ENCODE measurements at places on chromosomes 3 and 15.

DNA sequence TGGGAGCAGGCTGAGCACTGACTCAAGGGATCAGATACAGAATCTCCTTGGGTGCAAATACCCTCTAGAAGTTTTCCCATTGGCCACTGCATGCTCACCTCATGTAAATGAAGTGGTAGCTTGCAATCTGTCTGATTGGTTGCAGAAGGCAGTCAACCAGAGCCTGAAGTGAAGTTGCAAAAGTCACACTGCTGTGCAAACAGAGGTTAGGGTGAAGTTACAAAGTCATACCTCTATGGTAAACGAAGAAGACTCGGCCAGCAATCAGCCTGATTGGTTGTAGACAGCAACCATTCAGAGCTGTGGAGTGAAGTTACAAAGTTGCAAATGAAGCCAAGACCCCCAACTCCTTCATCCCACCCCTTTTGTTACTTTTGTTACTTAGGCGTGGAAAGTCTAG lies 27.1 kb downstream of the STARD9 start:
- DNase-seq: no peak

DNA sequence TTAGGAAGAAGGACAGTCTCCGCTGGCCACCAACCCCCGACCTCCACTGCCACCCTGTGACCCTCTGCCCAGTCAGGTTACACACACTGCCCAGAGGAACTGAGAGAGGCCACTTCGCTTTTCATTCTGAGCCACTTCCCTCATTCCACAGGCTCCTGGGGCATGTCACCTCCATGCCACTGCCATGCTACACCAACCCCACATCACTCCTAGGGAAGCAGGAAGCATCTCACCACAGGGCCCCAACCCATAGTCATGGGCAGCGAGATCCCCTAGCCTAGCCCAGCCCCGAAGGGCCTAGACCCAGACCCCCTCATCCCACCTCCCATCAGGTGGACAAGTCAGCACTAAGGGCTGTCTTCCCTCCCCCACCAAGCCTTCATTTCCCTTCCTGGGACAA lies 1.4 kb downstream of the PLCB2 start:
- DNase-seq: no peak

DNA sequence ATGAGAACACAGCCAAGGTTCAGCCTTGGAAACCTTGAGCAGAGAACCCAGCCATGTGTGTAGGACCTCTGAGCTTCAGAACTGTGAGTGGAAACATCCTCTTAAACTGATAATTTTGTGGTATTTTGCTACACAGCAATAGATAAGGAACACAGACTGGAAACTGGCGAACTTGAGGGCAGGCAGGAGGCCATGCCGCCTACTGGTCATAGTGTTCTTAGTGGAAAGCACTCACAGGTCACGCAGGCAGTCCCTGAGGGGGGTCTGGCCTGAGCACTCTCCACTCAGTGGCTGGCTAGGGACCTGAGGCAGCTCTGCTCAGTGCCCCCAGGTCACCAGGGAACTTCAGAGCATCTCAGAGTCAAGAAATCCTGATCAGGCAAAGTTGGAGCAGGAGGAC lies 9.7 kb upstream of the XIRP1 start:
- no peak for DNase-seq

- DNase-seq: peak; percentile 68
Measured at GRCh38 chr15:92460023-92460422, 66.3 kb downstream of the ST8SIA2 start.

GRCh38 chr3:125207507-125207906 lies 5.0 kb downstream of the SLC12A8 start:
- no peak for DNase-seq

- DNase-seq: no peak
Measured at GRCh38 chr3:149634573-149634972, 23.3 kb downstream of the WWTR1 start.

DNA sequence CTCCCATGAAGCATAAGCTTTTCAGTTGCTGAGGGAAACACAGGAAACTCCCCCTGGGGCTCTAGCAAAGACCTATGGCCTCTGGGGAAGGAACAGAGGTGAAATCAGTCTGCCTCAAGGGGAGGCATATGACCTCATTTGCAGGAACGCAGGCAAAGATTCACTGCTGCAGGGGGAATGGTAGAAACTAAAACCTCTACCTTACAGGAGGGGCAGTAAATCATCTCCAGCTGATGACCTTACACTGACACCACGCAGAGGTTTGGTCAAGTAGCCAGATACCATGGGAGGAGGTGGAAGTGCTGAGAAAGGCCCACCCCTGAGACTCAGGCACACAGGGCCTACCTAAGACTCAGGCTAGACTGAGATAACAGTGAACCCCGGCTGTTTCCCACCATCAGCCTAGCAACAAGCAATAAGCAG lies 81.1 kb downstream of the RAD18 start:
- DNase-seq: no peak

- DNase-seq: no peak
Measured at GRCh38 chr15:69679623-69680228, 227.1 kb downstream of the RPLP1 start.

- DNase-seq: no peak
Measured at GRCh38 chr3:156920399-156920798, 94.2 kb downstream of the LEKR1 start.

GRCh38 chr3:134074790-134075567 lies 45.3 kb upstream of the SLCO2A1 start:
- DNase-seq: no peak

GRCh38 chr3:30352410-30353318 lies 253.7 kb upstream of the TGFBR2 start:
- DNase-seq: no peak

GRCh38 chr3:12440927-12441714 lies 43.2 kb upstream of the TSEN2 start:
- no peak for DNase-seq

- no peak for DNase-seq
Measured at GRCh38 chr15:74312445-74313007, 54.9 kb downstream of the CYP11A1 start.

GRCh38 chr3:157073810-157074209 lies 86.1 kb downstream of the CCNL1 start:
- DNase-seq: no peak

GRCh38 chr15:73212424-73212823 lies 156.3 kb downstream of the HCN4 start:
- no peak for DNase-seq

GRCh38 chr15:91947293-91947679 lies 93.8 kb downstream of the SLCO3A1 start:
- no peak for DNase-seq

Data from putamen (tissue), 1 donor.